Thoracic aorta (tissue), 2 donors: ENCODE measurements at places on chromosomes 13 and 19.

GRCh38 chr19:12055784-12056183 lies 3.0 kb upstream of the ZNF878 start:
- DNase-seq: no peak
- H3K4me1 ChIP-seq: peaks cover 11% of the 10 kb centered on the region
- H3K27ac ChIP-seq: no peak overlapping the region
- H3K4me3 ChIP-seq: no peak overlapping the region
- no peaks in the 10 kb centered on the region for H3K27me3 ChIP-seq

GRCh38 chr19:1648920-1649541 lies 3.4 kb downstream of the TCF3 start:
- no peak for DNase-seq
- H3K4me1 ChIP-seq: peaks cover 11% of the 10 kb centered on the region
- no peak overlapping the region for H3K4me3 ChIP-seq

- no peaks in the 10 kb centered on the region for H3K27me3 ChIP-seq
- H3K27ac ChIP-seq: no peak overlapping the region
- H3K4me3 ChIP-seq: no peak overlapping the region
- no peaks in the 10 kb centered on the region for H3K4me1 ChIP-seq
- H3K36me3 ChIP-seq: no peaks in the 10 kb centered on the region
- DNase-seq: no peak
Measured at GRCh38 chr19:29482855-29483640, 42.7 kb upstream of the VSTM2B start.

- H3K27me3 ChIP-seq: no peaks in the 10 kb centered on the region
- DNase-seq: no peak
- no peaks in the 10 kb centered on the region for H3K4me1 ChIP-seq
- H3K36me3 ChIP-seq: no peaks in the 10 kb centered on the region
- H3K27ac ChIP-seq: no peak overlapping the region
- no peak overlapping the region for H3K4me3 ChIP-seq
Measured at GRCh38 chr13:33626407-33626806, 191.5 kb upstream of the RFC3 start.

- no peak for DNase-seq
- no peaks in the 10 kb centered on the region for H3K27me3 ChIP-seq
- H3K27ac ChIP-seq: no peak overlapping the region
- no peaks in the 10 kb centered on the region for H3K36me3 ChIP-seq
Measured at GRCh38 chr19:28394725-28395124, 818.2 kb downstream of the UQCRFS1 start.

- no peaks in the 10 kb centered on the region for H3K27me3 ChIP-seq
- H3K36me3 ChIP-seq: no peaks in the 10 kb centered on the region
- no peaks in the 10 kb centered on the region for H3K4me1 ChIP-seq
- no peak overlapping the region for H3K4me3 ChIP-seq
- no peak for DNase-seq
Measured at GRCh38 chr13:31717583-31717982, 21.7 kb upstream of the RXFP2 start.

DNA sequence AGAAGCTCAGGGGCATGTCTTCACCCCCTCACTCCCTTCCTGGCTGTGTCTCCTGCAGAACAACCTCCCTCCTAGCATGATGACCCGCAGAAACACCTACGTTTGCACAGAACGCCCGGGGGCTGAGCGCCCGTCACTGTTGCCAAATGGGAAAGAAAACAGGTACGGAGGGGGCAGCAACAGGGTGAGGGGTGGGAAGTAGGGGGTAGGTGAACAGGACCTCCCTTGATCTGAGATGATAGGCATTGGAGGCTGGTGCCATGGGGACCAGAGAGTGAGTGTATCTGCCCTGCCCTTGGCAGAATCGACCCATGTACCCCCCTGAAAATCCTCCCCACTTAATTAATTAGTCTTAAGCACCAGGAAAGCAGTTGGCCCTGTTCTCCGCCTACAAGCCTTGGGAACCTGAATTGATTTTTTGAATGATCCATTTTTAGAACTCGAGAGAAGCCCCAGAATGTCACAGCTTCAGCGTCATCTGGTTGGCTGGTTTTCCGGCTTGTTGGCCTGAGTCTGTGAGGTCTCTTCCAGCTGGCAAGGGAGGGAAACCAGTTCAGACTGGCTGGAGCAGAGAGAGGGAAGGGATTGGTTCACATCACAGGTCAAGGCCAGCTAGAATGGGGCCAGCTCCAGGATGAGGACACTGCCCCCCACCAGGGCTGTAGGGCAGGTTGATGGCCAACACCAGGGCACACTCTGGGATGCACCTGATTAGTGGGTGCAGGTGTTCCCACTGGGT lies 28.2 kb downstream of the CKM start:
- no peak overlapping the region for H3K4me3 ChIP-seq
- H3K27ac ChIP-seq: no peak overlapping the region
- H3K27me3 ChIP-seq: no peaks in the 10 kb centered on the region

GRCh38 chr13:21625366-21625765 lies 21.4 kb upstream of the MICU2 start:
- H3K4me3 ChIP-seq: no peak overlapping the region
- H3K4me1 ChIP-seq: no peaks in the 10 kb centered on the region
- no peaks in the 10 kb centered on the region for H3K36me3 ChIP-seq
- H3K27ac ChIP-seq: no peak overlapping the region

DNA sequence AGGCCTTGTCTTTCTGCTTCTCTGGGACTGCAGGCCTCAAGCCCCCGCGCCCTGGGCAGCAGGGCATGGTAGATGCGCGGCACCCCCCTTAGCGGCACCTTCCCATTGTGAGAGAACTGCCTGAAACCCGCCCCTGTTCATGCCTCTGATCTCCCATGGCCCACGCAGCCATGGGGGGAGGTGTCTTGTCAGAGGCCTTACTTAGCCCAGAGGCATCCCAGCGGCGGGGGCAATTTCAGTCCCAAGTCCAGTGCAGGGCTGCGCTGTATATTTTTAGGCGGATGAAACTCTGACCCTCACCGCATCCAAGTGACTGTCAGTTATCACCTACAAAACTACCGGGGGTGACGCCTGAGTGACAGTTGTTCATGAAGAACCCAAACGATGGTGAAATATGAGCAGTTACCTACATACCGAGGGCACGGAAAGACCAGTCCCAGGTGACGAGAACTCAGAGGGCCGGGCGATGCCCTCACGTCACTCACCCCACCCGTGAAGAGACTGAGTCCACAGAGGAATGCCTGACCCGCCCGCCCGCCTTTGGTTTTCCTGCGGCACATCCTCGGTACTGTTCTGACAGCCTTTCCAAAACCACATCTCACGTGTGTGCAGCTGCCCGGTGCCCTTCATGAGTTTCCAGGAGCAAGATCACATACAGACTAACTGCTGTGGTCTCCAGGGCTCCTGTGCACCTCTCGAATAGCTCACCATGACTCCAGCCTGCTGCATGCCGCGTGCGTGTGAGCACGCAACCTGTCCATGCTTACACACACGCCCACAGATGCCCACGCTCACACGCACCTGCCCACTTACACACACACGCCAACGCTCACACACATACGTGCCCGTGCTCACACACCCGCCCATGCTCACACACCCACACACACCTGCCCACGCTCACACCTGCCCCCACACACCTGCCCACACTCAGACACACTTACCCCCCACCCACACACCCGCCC lies 14.4 kb downstream of the IL17D start:
- H3K4me3 ChIP-seq: no peak overlapping the region
- H3K27ac ChIP-seq: no peak overlapping the region
- no peak for DNase-seq
- no peaks in the 10 kb centered on the region for H3K36me3 ChIP-seq
